LoVo (cell line): ENCODE measurements at places on chromosomes 4 and X.

DNA sequence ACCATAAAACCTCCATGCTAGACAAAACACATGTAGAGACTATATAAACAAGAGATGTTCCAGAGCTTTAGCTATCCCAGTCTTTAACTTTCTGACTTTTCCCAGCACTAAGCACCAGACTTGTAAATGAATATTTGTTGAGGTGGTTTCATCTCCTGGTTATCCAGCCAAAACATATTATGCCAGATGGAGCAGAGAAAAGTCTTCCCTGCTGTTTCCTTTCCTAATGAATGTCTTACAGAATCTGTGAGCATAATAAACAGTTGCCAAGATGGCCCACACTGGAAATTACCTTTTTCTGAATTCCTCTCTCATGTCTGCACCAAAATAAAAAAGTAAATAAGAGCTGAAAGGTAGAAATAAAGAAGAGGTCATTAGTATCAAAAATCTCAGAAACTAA is 159.2 kb downstream of the TECRL start:
- DNase-seq: no peak

DNA sequence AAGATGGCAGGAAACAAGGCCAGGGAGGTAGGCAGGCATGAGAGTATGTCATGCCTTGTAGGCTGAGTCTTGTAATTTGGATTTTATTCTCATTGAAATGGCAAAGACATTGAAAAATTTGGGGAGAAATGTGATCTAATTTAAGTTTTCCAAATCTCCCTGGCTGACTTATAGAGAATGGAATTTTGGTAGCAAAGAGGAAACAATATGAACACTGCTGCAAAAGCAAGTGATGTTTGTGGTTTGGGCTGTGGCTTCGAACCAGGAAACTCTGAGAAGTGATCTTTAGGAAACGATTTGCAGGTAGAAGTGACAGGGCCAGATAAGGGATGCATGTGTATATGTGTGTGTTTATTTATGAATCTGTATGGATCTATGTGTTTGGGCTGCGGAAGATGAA is 35.6 kb downstream of the ARSJ start:
- no peak for DNase-seq

DNA sequence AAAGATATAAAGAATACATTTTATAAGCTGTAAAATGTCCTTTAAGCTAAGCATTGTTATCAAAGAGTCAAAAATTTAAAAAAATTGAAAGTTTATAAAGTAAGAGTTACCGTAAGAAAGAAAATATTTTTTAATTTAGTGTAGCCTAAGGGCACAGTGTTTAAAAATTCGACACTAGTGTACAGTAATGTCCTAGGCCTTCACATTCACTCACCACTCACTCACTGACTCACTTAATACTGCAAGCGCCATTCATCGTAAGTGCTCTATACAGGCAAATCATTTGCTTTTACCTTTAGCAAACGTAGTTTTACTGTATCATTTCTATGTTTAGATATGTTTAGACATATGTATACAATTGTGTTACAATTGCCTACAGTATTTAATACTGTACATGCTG is 20.2 kb downstream of the GLRA3 start:
- no peak for DNase-seq

DNA sequence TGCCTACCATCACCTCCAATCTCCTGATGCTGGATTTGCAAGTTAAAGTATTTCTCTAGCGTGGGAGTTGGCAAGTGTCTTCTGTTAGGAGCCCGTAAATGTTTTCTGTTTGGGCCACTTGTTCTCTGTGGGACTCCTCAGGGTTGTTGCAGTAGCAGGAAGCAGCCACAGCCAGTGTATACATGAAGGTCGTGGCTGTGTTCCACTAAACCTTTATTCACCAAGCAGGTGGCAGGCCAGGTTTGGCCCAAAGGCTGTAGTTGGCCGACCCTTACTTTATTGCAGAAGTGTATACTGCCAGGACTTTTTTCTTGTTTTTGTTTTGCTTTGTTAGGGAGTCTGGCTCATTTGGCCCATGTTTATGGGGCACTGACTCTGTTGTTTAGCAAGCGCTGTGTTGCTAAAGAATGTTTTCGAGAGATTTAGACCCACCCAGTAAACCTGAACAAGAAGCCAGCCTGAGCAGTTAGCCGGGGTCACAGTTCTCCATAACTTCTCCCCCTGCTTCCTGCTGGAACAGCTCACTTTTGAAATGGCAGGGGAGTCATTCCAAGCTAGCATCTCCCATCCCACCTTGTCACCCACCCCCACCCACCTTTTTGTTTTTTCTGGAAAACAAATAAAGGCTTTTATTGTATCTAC is 58.8 kb downstream of the SHROOM2 start:
- DNase-seq: no peak

GRCh38 chrX:71225009-71225408 is 2.0 kb downstream of the GJB1 start:
- no peak for DNase-seq
